ENCODE measurements at places on chromosomes 13 and 19.

DNA sequence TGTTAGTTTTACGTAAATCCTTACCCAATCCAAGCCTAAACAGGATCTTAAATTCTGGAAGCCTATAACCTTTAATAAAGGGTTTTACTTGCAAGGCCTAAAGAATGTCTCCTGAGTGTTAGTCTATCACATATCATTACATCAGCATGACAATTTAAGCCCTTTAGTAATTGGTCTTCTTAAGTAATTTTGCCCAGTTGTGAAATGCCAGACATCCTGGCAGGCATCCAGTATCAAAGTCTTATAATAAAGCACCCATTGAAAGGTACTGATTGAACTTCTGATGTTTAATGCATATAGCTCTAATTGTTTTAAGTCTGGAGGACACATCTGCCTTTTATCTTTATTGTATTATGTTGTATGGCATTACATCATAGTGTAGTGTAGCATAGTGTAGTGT lies 1078.9 kb downstream of the SLITRK1 start:
- DNase-seq, result no peak

- no peak for DNase-seq
Observed at GRCh38 chr13:72570019-72570418, 157.4 kb downstream of the MZT1 start.

- no peak for DNase-seq
Observed at GRCh38 chr19:39929750-39930149, 4.7 kb downstream of the FCGBP start.

DNA sequence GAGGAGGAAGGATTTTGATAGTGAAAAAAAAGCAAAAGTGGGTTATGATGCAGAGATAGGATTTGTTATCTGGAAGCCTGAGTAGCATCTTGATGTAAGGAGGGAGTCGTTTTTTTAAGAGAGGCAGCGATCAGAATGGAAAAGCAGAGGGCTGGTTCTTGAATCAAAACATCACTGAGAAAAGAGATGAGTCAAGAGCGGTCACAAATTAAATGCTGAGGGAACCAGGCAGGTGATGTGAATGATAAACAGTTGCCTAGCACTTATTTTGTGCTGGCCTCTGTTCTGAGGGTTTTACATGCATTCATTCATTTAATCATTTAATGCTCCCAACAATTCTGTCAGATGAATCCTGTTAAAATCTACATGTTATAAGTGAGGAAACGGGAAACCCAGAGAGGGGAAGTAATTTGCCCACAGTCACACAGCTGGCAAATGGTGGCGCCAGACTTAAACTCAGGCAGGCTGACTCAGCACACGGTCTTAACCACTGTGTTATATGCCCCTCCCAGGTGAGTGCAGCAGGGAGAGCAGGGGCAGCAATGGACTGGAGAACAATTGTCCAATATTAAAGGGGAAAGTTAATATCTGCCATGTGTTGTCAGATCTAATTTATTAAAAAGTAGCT lies 21.4 kb downstream of the SIGLECL1 start:
- DNase-seq, result no peak

- no peak for DNase-seq
Observed at GRCh38 chr19:6473647-6474046, 7.9 kb downstream of the DENND1C start.

GRCh38 chr19:31349160-31349881 lies at the start of gene TSHZ3:
Gene TSHZ3 (minus strand): TSS chr19:31349436. CDS start chr19:31349219, 217 bp downstream.
- DNase-seq, result peak; percentile 92

GRCh38 chr13:44189085-44189484 lies 184.5 kb upstream of the SERP2 start:
- no peak for DNase-seq

DNA sequence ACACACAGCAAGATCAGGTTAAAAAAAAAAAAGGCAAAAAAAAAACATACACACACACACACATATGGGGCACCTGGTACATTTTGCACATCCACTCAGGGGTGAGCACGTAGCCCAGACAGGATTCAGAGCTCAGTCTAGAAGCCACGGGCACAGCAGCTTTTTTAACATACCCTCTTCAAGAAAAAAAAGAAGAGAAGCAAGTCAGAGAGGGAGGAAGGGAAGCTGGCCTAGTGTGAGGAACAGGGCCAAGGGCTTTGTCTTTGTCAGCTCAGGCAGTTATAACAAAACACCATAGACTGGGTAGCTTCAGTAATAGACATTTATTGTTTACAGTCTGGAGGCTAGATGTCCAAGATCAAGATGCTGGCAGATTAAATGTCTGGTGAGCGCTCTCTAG lies 2.3 kb upstream of the TPM4 start:
- DNase-seq, result peak; percentile 16

GRCh38 chr13:50888362-50888761 lies 21.2 kb upstream of the RNASEH2B start:
- DNase-seq, result no peak

All from ovary (tissue), 10 donors.